ENCODE measurements at places on chromosomes 1 and 21.

- no peak for DNase-seq
Measured at GRCh38 chr1:17130138-17130635, 10.9 kb upstream of the PADI2 start.

- DNase-seq, result no peak
Measured at GRCh38 chr1:8443558-8444194, 125.8 kb downstream of the SLC45A1 start.

DNA sequence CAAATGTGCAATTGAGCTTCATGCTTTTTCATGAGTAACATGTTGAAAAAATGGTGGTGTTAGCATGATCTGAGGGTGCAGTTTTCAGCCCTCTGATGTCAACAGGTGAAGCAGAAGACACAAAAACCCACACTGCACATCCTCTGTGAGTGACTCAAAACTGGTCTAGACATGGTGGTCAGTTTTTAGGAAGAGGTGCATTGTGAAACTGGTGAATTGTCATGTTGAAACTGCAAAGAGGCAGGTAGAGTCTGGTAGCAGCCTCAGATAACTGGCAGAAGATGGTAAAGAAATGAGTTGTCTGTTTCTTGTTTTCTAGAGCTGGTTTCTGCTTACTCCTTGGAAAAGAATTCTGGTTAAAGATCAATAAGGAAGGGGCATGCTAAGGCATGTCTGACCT lies 97.3 kb upstream of the HMCN1 start:
- peak; percentile 99 for DNase-seq

DNA sequence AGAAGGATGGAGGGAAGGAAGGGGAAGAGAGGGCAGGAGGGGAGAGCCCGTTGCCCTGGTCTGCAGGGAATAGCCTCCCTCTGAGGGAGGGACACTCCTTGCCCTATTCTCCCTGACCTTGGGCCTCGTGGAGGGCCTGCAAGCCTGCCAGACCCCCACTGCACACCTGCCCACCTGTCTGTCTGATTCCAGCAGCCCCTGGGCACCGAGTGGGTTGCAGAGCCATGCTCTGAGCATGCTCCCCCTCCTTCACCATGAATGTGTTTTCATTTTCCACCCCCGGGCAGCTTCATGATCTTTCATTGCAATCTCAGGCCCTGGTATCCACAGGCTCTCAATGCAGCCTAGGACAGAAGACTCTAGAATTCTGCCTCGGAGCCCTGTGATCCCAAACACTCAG lies 5.1 kb upstream of the NPHP4 start:
- no peak for DNase-seq

GRCh38 chr1:14913482-14914177 lies 239.9 kb upstream of the TMEM51 start:
- peak; percentile 85 for DNase-seq

- no peak for DNase-seq
Measured at GRCh38 chr1:36107394-36107793, 17.6 kb downstream of the COL8A2 start.

DNA sequence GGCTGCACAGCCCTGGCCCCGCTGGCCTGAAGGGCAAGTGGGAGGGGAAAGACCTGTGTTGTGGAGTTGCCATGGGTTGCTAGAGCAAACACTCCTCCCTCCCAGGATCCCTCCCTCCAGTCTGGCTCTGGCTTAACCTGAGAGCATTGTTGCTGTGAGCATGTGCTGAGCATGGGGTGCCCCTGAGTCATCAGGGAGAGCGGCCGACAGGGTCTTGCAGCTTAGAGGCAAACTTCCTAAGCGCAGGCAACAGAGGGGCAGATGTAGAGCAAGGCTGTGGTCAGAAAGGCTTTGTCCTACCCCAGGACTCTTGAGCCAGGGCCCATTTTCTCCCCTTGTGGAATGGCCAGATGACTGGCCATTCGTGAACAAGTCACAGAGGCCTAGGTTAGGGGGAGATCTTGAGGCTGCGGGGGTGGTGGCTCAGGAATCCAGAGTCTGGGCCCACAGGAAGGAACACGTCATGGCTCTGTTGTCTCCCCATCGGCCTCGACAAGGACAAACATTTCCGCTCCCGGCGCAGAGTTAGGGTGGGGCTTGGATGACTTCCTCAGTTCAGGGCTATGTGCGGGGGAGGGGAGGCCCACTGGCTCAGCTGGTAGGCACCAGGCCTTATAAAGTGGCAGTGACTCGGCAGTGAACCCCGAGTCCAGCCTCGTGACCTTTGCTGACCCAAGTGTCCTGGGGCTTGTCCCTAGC lies 362 bp upstream of the DYNLT4 start:
- DNase-seq, result peak; percentile 99

DNA sequence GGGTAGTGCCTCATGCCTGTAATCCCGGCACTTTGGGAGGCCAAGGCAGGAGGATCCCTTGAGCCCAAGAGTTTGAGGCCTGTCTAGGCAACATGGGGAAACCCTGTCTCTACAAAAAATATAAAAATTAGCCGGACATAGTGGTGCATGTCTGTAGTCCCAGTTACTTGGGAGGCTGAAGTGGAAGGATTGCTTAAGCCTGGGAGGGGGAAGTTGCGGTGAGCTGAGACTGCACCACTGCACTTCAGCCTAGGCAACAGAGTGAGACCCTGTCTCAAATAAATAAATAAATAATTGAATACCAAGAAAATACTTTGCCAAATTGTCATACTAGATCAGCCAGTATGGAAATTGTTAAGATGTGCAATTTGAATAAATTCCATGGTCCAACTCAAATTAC lies 5.9 kb upstream of the RBBP5 start:
- no peak for DNase-seq

GRCh38 chr1:114648503-114648902 lies 21.3 kb downstream of the DENND2C start:
- DNase-seq, result no peak

DNA sequence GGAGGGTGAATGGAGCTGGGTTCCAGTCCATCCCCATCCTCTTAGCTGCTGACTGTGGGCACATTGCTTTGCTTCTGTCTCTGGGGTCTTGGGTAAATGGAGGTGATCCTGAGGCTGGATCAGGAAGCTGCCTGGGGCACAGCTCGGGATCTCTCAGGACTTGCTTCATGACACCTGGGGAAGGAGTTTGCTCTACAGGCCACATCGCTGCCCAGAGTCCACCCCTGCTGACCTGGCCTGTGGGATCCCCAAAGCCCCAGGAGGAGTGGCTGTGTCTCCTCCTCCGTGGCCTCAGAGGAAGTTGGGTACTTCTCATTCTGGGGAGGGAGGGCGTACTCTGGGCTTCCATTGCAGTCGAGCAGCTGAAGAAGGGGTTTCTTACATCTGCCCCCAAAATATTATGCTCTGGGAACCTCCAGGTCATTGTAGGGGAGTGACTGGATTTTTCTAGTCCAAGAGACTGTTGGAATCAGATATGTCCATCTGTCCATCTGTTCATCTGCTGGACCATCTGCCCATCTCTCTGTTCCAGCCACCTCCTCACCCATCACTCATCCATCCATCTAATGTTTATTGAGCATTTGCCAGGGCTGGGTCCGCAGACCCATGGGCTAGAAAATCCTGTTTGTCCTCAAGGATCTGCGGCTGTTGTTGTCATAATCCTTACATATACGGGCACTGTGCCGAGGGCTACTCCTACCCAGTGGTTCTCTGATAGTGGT lies 45.9 kb downstream of the ARHGEF10L start:
- no peak for DNase-seq
